ENCODE measurements at places on chromosomes 4 and X.

DNA sequence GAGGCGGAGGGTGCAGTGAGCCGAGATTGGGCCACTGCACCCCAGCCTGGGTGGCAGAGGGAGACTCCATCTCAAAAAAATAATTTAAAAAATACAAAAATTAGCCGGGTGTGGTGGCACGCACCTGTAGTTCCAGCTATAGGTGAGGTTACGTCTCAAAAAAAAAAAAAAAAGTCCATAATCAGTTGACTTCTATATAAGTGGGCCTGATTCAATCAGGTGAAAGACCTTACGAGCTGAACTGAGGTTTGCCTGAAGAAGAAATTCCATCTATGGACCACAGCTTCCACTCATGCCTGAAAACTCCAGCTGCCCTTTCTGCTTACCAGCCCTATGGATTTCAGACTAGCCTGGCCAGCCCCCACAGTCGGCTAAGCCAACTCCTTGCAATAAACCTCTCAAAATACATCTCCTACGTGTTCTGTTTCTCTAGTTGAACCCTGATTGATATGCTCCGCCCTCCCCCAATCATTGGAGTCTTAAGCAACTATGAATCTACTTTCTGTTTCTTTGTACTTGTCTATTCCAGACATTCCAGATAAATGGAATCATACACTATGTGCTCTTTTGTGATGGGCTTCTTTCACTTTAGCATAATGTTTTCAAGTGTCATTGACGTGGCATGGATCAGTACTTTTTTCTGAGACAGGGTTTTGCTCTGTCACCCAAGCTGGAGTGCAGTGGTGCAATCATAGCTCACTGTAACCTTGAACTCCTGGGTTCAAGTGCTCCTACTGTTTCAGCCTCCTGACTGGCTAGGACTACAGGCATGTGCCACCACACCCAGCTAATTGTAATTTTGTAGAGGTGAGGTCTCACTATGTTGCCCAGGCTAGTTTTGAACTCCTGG lies 36.6 kb downstream of the SAT1 start:
- no peak for DNase-seq

DNA sequence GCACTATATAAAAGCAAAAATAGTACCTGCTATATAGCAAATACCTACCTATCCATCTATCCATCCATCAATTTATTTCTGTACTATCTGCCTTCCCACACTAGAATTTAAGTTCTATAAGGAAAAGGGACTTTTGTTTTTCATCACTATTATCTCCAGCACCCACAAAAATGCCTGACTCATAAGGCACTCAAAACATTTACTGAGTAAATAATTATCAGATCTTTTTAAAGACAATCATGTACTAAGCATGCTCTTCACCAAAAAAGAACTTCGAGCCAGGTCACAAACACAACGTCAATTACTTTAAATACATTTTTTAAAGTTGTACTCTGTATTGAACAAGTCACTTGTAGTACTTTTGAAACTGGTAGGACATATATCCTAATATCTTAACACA lies 119.9 kb downstream of the FBXW7 start:
- no peak for DNase-seq

- no peak for DNase-seq
Observed at GRCh38 chrX:45711231-45711630, 510.6 kb upstream of the DIPK2B start.

DNA sequence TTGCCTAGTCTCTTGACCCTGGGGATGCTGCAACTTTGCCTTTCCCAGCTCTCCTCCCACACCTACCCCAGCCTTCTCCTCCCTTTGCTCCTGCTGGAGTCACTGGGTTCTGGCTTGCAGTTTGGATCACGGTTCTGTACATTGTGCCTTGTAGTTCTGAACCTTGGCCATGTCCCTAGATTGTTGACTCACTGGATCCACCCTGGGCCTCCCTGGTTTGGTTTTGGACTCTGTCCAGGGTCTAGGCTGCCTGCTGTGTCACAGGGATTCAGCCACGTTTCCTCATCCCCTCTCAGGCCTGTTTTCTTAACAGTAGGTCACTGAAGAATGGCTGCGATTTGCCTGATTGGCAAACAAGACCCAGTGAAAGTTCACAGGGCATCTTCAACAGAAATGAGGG lies 11.5 kb upstream of the GABRE start:
- no peak for DNase-seq

GRCh38 chrX:97330151-97330550 lies 446.4 kb downstream of the RPA4 start:
- DNase-seq, result peak; percentile 3

- DNase-seq, result no peak
Observed at GRCh38 chr4:62455871-62456270, 1255.7 kb downstream of the ADGRL3 start.

- no peak for DNase-seq
Observed at GRCh38 chrX:115960440-115961084, 210.0 kb upstream of the AGTR2 start.

DNA sequence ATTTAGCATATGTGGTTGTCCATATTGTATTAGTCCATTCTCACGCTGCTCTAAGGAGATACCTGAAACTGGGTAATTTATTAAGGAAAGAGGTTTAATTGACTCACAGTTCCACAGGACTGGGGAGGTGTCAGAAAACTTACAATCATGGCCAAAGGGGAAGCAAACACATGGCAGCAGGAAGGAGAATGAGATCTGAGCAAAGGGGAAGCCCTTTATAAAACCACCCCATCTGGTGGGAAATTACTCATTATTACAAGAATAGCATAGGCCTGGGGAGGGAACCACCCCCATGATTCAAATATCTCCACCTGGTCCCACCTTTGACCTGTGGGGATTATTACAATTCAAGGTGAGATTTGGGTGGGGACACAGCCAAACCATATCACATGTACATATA lies 122.6 kb upstream of the ANK2 start:
- DNase-seq, result no peak

GRCh38 chrX:45748369-45748774 lies 547.7 kb upstream of the DIPK2B start:
- no peak for DNase-seq

DNA sequence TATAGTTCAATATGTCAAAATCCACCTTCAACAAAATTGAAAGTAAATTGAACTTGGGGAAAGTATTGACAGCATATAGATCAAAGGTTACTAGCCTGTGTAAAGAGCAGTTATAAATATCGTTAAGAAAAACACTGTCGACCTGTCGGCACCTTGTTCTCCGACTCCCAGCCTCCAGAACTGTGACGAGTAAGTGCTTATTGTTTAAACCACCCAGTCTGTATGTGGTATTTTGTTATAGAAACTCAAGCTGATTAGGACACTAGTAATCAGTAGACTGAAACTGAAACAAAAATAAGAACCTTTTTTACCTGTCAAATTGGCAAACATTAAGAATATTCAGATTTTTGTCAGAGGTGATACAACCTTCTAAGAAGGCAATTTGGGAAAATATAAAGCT lies 17.0 kb downstream of the HTT start:
- DNase-seq, result no peak

- DNase-seq, result no peak
Observed at GRCh38 chr4:1987296-1987695, 21.5 kb downstream of the NELFA start.

DNA sequence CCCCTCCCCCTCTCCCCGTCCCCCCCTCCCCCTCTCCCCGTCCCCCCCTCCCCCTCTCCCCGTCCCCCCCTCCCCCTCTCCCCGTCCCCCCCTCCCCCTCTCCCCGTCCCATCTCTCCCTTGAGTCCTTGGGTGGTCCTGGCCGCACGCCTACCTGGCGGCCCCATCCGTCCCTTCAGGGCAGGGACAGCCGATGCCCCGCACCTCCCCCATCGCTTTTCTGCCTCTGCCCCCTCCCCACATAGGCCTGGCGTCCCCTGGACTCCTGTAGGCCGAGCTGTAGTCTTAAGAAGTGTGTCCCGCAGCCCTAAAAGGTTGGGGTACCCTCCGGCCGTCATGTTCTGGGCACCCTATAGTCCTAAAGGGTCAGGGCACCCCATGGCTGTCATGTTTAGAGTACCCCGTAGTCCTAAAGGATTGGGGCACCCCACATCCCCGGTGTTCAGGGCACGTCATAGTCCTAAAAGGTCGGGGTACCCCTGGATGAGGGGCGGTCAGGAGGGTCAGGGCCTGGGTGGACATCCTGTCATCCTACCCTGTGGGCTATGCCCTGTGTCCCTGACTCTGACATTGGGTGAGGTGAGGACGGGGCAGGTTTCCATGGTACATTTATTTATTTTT lies 10.8 kb upstream of the GTPBP6 start:
- DNase-seq, result no peak

DNA sequence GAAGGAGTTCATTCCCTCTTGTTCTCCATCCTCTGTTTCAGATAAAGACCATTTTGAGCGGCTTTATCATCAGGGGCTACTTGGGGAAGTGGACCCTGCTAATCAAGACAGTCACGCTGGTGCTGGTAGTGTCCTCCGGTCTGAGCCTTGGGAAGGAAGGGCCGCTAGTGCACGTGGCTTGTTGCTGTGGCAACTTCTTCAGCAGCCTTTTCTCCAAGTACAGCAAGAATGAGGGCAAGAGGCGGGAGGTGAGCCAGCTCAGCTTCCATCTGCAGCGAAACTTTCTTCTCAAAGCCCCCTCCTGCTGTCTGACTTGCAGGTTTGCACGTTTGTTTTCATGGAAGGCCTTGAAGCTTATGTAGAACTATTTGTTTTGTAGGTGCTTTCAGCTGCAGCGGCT lies 49.5 kb downstream of the CLCN4 start:
- DNase-seq, result no peak

DNA sequence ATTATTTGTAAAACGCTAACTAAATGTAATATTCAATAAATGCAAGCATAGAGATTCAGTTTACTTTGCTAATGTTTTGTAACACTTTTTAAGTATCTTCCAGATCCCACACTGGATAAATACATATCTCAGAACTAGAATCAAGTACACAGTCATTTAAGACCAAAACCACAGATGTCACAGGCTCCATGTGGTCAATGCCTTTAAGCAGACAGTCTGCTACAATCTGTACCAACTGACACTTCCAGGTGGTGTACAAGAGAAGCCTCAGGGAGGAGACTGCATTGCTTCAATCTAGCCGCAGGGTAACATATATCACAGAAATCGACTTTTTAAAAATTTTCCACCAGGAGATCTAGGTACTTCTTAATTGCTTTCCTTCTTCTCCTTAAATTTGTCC lies 229.6 kb upstream of the DIAPH2 start:
- peak; percentile 37 for DNase-seq

- DNase-seq, result no peak
Observed at GRCh38 chr4:42643685-42644084, 13.2 kb downstream of the ATP8A1 start.

DNA sequence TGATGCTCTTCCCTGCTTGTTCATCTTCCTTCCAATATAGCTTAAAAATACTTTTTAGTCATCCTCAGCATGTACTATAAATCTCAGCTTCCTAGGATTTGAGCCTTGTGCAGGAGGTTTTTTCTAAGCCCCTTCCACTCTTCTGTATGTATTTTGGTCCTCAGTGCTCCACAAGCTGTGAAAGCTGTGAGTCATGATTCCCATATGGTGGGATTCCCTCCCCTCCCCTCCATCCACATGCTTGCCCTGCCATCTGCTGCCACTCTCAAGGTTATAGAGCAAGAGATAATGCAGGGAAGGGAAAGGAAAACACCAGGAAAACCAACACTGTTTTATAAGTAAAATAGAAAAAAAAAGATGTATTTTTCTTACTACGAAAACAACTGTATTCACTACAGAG lies 58.5 kb upstream of the AP1S2 start:
- no peak for DNase-seq

DNA sequence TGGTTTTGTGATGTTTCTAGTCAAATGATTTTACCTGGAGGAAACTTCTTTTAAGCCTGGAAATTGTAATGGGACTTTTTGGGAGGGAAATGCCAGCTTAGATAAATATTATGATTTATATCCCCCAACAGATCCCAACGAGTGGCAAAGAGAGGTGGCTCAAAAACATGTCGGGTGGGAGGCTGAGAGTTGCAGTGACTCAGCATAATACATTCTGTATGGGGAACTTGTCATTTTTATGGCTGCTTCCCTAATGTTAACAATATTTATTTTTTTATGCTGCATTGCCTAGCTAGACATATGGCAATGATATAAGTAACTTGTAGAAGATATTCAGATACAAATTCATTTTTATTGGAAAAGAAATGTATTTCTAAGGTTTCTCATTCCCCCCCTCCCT lies 219.0 kb downstream of the ARHGAP10 start:
- DNase-seq, result no peak

DNA sequence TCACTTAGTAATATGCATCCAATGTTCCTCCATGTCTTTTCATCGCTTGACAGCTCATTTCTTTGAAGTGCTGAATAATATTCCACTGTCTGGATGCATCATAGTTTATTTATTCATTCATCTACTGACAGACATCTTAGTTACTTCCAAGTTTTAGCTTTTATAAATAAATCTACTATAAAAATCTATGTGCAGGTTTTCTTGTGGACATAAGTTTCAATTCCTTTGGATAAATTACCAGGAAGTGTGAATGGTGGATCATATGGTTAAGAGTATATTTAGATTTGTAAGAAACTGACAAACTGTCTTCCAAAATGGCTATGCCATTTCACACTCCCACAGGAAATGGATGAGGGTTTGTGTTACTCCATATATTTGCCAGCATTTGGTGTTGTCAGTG lies 1392.9 kb upstream of the PABPC4L start:
- no peak for DNase-seq

- DNase-seq, result no peak
Observed at GRCh38 chrX:13007519-13008188, 32.7 kb downstream of the TMSB4X start.

- DNase-seq, result peak; percentile 58
Observed at GRCh38 chr4:168167714-168168284, 75.5 kb downstream of the ANXA10 start.

DNA sequence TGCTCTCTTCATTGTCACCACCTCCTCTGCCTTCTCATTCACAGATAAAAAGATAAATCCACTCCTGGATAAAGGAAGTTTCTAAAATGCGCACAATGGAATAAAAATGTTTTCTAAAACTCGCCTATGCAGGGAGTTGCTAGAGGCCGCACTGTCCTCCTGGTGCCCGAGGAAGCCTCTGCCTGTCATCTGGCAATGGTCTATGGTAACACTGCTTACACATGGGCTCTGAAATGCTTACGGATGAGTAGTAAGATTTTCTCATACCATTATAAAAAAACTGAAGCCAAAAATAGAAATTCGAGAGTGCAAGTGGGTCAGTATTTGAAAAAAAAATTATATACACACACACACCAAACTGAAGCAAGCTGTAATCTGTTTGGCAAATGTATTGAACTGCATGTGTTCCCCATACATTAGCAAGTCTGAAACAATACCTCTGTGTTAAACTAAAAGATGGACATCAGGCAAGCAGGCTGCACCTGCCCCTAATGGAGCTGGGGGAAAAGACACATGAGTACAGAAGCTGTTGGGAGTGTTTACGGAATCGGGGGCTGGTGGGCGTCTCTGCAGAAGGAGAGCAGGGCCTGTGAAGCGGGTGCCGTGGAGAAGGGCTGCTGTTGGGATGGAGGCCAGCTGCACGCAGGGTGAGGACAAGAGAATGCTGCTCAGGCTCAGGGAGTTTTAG lies 103.3 kb upstream of the FAT1 start:
- no peak for DNase-seq
